ENCODE measurements at places on chromosomes 1 and 21.

- DNase-seq = no peak
Observed at GRCh38 chr1:77407738-77408375, 126.0 kb downstream of the AK5 start.

DNA sequence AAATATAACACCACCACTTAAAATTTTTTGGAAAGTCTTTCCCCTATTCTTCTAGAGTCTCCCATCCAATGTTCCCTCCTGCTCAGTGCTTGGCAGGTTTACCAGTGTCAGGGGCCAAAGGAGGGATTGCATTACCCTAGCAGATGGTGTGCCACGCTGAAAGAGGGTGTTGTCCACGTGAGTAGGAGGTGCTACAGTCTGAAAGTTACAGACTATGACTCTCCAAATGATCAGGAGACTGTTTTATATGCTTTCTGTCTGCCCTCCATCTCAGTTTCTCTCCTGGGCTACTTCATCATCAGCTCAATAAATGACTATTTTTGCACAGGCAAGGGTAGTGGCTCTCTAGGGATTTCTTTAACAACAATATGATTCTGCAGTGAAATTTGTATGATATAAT lies 31.3 kb upstream of the ANGPTL7 start:
- DNase-seq = no peak

GRCh38 chr21:29300807-29301138 lies 2.1 kb downstream of the BACH1 start:
- DNase-seq = no peak

GRCh38 chr1:200409203-200409760 lies 554 bp downstream of the ZNF281 start:
- DNase-seq = no peak

DNA sequence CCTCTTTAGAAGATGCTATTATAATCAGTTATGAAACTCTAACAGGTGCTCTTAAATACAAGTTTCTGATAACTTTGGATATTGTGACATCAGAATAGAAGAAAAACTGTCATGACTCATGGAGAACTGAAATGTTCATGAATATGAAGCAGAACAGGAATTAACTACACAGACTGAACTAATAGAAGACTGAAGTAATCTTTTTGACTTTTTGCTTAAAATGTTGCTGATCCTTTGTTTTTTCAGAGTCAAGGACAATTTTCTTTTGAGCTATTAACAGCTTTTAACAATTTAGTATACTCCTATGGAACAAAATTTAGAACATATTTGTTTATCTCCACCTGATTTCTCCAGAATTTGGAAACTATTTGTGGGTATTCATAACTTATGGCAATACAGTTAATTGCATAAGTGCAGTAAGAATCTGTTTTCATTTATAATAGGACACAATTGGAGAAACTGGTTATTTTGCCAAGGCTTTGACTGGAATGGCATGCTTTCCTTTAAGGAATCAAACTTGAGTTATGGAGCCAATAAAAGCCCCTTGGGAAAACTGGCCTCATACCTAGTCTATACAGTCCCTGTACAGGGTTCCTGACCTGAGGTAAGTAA lies 18.7 kb upstream of the PLA2G5 start:
- DNase-seq = no peak

- no peak for DNase-seq
Observed at GRCh38 chr1:15081102-15081501, 72.4 kb upstream of the TMEM51 start.

GRCh38 chr1:151729157-151729965 lies 8.0 kb downstream of the RIIAD1 start:
- DNase-seq = no peak

DNA sequence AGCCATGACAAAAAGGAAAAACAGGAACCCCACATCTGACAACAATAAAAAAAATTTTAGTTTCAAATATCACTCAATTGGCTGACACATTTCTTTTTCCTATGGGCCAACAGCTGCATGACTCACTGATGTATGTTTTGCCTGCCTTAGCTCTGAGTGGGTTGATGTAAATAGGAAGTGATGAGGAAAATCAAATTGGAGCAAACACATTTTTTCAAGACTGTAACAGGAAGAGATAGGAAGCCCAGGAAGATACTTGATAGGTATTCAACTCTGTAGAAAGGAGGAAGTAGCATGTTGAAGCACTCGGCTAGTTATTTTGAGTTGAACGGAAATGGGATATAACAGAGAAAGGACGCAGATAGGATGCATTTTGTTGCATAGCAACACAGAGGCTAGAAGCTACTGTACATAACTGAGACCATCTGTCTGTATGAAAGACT lies 168.0 kb upstream of the NR5A2 start:
- DNase-seq = no peak

GRCh38 chr21:31041295-31042079 lies 3.2 kb upstream of the KRTAP19-8 start:
- DNase-seq = no peak

- DNase-seq = no peak
Observed at GRCh38 chr1:181128592-181129497, 40.3 kb downstream of the IER5 start.

GRCh38 chr1:184214128-184214527 lies 162.6 kb downstream of the TSEN15 start:
- no peak for DNase-seq

DNA sequence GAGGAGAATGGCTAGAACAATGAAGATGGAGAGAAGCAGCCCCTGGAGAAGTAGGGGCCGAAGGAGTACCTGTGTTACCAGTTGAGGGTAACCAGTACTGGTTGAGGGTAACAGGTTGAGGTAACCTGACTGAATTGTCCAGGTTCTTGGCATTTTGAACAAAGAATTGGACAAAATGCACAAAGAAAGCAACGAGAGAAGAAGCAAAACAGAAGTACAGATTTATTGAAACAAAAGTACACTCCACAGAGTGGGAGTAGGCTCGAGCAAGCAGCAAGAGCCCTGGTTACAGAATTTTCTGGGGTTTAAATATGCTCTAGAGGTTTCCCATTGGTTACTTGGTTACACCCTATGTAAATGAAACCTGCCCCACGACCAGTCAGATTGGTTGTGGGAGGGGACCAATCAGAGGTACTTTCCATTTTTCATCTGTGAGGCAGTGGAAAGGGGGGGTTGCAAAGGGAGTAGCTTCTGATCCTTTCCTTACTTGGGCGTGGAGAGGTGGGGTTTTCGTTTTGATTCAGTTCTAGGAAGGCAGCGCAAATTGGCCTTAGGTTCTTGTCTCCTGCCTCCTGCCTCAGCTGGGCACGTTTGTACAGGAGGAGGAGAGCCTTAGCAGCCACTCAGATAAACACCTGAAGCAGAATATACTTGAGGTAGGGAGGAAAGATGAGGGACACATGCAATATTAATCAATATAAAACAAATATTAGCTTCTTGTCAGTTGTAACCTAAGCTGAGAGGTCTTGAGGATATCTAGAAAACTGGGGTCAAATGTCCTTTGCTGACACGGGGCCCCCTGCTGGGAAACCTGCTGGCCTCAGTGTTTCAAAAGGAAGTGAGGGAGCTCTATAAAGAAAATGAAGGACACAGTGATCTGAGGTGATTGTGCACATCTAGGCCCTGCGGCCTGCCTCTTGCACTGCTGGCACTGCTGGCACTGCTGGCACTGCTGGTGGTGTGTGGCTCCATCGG lies 14.3 kb upstream of the LSM10 start:
- no peak for DNase-seq

DNA sequence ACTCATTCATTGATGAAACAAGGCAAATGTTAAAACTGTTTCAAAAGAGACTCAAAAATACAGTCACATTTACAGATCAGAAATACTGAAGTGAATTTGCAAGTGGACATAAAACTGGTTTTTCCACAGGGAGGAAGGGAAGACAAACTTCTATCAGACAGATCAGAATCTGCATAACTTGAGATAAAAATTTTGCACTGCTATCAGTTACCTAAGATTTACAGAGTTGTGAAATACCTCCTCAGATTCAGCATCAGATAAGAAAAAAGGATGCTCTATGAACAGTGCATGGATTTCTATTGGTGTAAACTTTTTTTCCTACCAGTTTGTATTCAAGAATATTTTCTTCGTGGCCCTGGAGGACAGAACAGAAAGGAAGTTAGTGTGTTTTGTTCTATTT lies 575.4 kb downstream of the RWDD3 start:
- DNase-seq = no peak

DNA sequence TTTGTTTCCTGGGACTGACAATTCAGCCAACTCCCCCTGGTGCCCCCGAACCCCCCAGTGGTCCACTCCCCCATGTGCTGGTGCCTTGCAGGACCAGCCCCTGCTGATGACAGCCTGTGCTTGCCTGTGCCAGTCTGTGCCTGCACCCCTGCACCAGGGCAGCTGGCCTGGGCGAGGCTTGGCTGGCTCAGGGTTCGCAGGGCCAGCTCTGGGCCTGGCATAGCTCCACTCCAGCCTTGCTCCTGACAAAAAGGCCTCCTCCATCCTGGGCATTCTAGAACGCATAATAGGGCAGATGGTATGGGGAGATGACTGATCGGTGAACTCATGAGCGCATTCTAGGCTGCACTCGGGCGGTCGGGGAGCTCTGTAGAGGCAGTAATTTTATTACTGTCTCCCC lies 5.4 kb downstream of the CNTN2 start:
- DNase-seq = no peak

DNA sequence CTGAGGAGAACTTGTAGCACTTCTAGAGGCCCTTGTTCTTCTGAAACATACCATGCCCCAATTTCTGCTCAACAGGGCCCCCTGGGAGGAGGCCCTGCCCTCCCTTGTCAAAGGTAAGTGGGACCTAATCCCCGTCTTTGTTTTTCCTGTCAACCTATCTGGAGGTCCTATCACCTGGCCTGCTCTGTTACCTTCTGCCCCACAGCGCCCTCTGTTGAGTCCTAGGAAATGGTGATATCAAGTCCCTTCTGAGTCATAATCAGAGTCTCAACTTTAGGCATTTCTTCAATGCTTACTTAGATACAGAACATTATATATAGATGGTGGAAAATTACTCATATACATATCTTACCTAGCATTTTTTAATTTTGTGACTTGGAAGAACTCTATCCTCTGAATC lies 28.2 kb upstream of the FCRL4 start:
- DNase-seq = no peak

Data from BJ (cell line).